ENCODE measurements at places on chromosomes 4 and X.
A peak's percentile ranks its signal among the peaks of the same experiment; 100 is the strongest.

DNA sequence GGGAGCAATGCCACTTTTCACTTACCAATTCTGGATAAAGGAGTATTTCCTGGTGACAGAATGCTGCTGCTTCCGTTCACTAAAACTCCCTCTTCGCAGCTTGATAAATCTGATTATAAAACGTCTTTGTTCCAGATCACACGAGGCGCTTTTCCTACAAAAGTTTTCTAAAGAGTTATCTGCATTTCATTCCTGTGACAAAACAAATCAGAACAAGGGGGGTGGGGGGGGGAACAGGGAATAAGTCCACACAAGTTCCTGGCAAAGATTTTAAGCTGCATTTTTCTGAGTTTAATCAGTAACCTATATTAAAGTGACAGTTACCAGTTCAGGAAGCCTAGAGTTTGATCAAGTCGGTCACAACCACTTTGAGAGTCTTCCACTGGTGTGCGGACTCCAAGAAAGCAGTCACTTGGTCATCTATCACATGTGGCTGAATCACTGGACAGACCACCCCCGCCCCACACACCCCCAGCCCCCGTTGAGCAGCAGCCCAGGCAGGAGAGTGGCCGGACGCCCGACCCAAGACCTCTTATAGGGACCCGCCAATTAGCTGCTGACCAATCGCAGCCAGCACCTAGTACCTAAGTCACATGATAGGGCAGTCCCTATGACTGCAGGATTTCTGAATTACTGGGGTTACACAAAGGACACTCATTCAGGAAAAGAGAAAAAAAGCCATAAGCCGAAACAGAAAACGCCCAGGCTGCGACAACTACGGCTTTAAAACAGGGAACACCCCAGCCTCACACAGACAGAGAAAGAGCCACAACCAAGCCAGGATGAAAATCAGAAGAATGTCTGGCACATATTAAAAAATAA is 569.3 kb upstream of the DIPK2B start:
- DNase-seq = no peak

DNA sequence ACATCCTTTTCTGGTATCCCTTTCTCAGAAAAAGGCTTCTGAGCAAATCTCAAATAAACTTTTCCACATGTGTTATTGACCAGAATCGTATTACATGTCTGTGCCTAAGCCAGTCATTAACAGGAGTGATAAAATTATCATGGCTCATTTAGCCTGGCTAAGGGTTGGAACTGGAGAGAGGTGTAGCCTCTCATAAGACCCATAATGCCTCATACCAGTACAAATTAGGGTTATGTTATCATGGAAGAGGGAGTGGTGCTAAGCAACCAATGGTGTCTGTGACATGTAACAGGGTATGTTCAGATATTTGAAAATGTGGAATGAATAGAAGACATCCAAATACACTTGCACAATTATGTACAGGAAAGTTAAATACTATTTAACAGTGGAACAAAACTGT is 99.6 kb upstream of the CCDC160 start:
- DNase-seq = no peak

GRCh38 chrX:13223868-13224567 is 95.8 kb downstream of the ATXN3L start:
- peak; percentile 22 for DNase-seq

DNA sequence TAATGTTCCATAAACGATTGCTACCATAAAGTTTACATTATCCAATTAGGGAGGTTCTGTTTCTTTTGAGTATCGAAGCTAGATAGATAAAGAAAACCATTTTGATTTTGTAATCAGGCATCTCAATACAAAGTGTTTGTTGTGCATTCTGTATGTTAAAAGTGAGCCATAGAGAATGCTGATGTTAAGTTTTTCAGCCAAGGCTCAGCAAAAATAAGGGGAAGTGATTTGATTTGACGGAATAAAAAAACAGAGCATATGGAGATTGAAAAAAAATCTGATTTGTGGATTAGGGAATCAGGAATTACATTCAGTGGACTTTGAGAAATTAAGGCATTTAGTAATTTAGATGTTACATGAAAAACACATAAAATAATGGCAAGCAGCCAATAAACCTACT is 314.8 kb downstream of the PPP3CA start:
- DNase-seq = no peak

DNA sequence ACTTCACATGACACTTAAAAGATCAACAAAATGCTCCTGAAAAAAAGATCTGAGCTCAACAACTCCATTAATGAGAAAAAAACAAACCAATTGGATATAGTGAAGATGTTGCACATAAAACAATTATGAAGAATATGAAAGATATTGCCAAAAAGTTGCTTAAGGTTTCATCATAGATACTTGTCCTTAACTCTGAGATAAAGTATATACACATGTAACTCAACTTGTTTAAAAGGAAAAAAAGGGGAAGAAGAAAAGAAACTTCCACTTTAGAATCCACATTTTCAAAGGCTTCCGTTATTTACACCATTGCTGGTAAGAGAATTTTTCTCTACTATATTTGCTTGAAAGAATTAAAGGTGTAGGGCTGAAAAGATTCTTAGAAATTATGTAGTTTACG is 2.7 kb downstream of the AFAP1 start:
- peak; percentile 31 for DNase-seq

- DNase-seq = no peak
These were observed 294.1 kb downstream of the STIM2 start for GRCh38 chr4:27154706-27155105.
